ENCODE measurements at places on chromosomes 4 and X.

GRCh38 chr4:150322646-150323045, 244.4 kb downstream of the DCLK2 start:
- DNase-seq, result peak; percentile 71

- no peak for DNase-seq
Observed at GRCh38 chr4:16259889-16260246, 33.6 kb upstream of the TAPT1 start.

- DNase-seq, result no peak
Observed at GRCh38 chr4:53537606-53538005, 53.7 kb downstream of the LNX1 start.

GRCh38 chrX:48306175-48306574, 50.3 kb downstream of the SSX3 start:
- no peak for DNase-seq

GRCh38 chrX:134671294-134671693, 13.0 kb upstream of the PLAC1 start:
- DNase-seq, result no peak

DNA sequence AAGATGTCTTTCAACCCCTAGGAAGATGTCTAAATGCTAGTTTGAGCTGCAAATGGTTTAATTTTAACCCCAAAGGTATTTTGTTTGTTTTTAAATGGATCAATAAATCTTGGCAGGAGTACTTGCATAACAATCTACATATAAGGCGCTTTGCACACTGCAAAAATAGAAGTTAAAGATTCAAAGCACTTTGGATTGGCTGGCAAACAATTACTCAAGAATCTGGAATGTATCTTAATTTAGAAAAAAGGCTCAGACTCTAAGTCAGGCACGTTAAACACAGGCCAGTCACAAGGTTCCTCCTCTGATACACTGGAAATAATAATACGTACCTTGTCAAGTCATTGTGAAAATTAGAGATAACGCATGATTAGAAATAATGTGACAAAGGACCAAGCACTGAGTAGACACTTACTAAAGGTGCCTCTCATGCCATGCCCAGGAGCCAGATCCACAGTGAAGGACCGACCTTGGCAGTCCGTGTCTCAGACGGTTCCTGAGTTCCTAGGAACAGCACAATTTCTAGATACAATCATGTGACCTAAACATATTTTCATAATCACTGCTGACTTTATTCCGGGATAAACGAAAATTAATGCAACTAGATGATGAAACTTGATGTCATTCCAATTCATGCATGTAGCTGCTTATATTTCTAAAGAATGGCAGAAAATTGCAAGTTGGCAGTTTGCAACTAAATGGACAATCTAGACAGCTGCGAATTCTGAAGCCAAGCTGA, 49.6 kb downstream of the PROM1 start:
- DNase-seq, result no peak

GRCh38 chrX:21374163-21374993, at the start of gene CNKSR2:
CNKSR2 (plus strand) TSS chrX:21374418; CDS start chrX:21374898, 480 bp downstream.
- peak; percentile 85 for DNase-seq

- DNase-seq, result no peak
Observed at GRCh38 chr4:121227341-121227792, 63.2 kb upstream of the TNIP3 start.

DNA sequence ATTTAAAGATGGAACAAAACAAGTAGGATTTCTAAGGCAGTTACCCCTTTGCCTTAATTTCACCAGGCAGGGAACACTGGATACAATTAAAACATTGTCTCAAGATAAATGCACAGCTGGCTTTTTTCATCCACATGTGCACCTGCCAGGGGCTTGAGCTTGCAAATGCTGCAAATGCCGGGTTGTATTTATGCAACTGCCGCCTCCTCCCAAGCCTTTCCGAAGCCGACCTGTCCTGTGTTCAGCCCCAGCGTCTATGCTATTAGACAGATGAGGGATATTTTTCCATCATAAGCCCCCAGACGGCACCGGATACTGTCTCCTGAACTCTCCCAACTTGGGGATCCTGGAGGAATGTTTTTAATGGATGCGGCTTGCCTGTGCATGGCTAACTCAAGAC, 251.6 kb downstream of the CRLF2 start:
- DNase-seq, result no peak

DNA sequence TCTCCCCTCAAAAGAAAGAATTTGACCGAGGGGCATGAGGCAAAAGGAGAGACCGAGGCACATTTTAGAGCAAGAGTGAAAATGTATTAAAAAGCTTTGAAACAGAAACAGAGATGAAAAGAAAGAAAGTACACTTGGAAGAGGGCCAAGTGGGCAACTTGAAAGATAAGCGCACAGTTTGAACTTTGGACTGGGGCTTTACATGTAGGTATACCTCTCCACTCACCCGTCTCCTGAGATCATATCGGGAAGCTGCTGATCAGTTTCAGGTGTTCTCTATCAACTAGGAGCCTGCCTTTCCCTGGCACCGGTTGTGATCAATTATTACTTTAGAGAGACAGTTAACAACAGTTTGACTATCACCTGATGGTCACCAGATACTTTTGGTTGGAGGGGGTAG, 2666.5 kb downstream of the ARAP2 start:
- DNase-seq, result no peak

DNA sequence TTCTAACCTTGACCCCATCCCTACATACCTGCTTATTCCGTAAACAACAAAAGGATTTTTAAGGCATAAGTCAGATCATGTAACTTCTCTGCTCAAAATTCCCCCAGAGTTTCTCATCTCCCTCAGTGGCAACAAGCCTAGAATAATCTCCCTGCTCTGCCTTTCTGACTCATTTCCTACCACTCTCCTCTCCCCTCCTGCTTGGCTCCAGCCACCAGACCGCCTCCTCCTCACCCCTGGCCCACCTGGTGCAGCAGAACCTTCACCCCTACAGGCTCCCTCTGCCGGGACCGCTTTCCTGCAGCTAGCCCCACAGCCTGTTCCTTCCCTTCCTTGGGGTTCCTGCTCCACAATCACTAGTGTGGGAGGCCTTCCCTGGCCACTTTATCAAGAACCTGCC, 32.1 kb downstream of the TSPAN5 start:
- peak; percentile 20 for DNase-seq

GRCh38 chr4:36207831-36208520, 36.3 kb downstream of the ARAP2 start:
- DNase-seq, result no peak

DNA sequence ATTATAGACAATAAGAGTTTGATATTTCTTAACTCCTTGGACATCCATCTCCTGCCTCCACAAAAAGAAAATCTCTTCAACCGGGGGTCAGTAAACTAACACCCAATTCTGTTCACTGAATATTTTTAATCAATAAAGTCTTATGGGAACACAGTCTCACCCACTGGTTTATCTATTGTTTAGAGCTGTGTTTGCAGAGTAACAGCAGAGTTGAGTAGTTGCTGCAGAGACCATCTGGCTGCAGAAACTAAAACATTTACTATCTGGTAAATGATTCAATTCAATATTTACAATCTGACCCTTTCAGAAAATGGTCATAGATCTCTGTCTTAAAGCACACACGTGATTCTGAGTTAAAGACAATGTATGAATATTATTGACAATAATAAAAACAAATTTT, 94.0 kb downstream of the TMA16 start:
- DNase-seq, result no peak

DNA sequence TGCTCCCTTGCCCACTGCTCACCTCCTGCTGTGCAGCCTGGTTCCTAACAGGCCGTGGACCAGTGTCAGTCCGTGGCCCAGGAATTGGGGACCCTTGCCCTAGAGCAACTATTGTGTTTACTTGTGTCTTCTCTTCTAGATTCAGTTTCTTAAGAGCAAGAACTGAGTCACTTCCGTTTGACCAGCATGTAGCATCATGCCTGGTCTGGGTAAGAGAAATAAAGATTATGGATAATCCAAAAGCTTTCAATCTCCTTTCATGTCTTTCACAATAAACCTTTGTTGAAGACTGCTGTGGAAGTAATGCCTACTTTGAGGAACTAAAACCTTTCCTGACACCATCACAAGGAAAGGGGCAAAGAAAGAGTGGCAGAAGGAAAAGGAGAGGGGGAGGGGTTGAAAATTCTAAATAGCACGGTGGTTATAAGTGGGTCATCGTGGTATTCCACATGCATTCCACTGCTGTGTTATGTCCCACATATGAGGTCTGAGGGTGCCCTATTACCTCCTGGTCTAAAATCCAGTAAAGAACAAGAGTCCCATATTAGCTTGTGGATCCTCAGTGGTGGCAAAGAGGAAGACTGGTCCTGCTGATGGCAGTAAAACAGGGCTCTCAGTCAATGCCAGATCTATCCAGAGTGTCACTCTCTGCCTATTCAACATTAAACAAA, 133.4 kb downstream of the RASL11B start:
- no peak for DNase-seq

- no peak for DNase-seq
Observed at GRCh38 chr4:153332936-153333335, 11.6 kb upstream of the MND1 start.

GRCh38 chr4:150286656-150287055, 208.4 kb downstream of the DCLK2 start:
- no peak for DNase-seq
